ENCODE measurements at places on chromosomes 2 and 18. TPM values are rescaled to one million over a fixed set of nuclear protein-coding genes. Genes with fewer than 3 reads are reported as not detected.

- peak; percentile 70 for DNase-seq
- no peaks in the 10 kb centered on the region for H3K27me3 ChIP-seq
- peak overlapping the region; percentile 100 for H3K27ac ChIP-seq
- H3K36me3 ChIP-seq: no peaks in the 10 kb centered on the region
Observed at GRCh38 chr18:63237881-63238692, 81.5 kb downstream of the BCL2 start.

- no peak overlapping the region for H3K4me3 ChIP-seq
- no peaks in the 10 kb centered on the region for H3K4me1 ChIP-seq
Observed at GRCh38 chr2:60071490-60071831, 482.0 kb downstream of the BCL11A start.

GRCh38 chr2:7356909-7357584 is 439.8 kb downstream of the RNF144A start:
- H3K36me3 ChIP-seq: no peaks in the 10 kb centered on the region
- no peak for DNase-seq
- no peak overlapping the region for H3K27ac ChIP-seq
- H3K27me3 ChIP-seq: no peaks in the 10 kb centered on the region
- H3K4me1 ChIP-seq: no peaks in the 10 kb centered on the region
- no peak overlapping the region for H3K4me3 ChIP-seq

- H3K27ac ChIP-seq: no peak overlapping the region
- H3K27me3 ChIP-seq: no peaks in the 10 kb centered on the region
- no peak overlapping the region for H3K4me3 ChIP-seq
Observed at GRCh38 chr2:160345071-160345764, 145.1 kb upstream of the ITGB6 start.

- no peak overlapping the region for H3K27ac ChIP-seq
- no peaks in the 10 kb centered on the region for H3K27me3 ChIP-seq
- no peaks in the 10 kb centered on the region for H3K36me3 ChIP-seq
- DNase-seq: no peak
Observed at GRCh38 chr2:42359965-42360483, 993 bp downstream of the COX7A2L start.

- no peak for DNase-seq
- H3K4me1 ChIP-seq: no peaks in the 10 kb centered on the region
- H3K27me3 ChIP-seq: no peaks in the 10 kb centered on the region
- H3K27ac ChIP-seq: no peak overlapping the region
Observed at GRCh38 chr18:47389210-47389609, 137.8 kb upstream of the SKOR2 start.

Gene PDCD1
- 0.39 TPM for total RNA-seq

Gene GAREM1
- 10.7 TPM for total RNA-seq

Gene LIMS4
- 22.4 TPM for total RNA-seq

Gene FEV
- not detected for total RNA-seq
